Liver (tissue), 10 donors: ENCODE measurements at places on chromosomes 5 and 9. TPM values are rescaled to one million over a fixed set of nuclear protein-coding genes. Genes with fewer than 3 reads are reported as not detected.

The SLC1A1 gene
- polyA plus RNA-seq = 24.3 TPM

The PCDHB4 gene
- 0.17 TPM for polyA plus RNA-seq

DNA sequence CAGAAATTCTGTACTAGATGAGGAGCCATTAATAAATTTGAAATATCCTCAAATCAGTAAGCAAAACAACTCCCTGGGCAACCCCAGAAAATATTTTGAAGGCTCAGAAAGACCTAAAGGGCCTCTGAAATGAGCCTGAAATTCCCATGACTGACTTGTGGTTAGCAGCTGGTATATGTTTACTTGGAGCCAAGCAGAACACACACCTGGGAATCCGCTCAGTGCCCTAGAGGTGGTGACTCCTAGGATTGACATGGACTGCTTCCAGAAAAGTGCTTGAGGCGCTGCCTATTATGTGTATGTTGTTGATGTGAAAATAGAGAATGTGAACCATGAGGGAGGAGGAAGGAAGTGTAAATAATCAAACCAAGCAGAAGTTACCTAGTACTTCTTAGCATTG is 14.7 kb downstream of the RFK start:
- H3K27me3 ChIP-seq = no peaks in the 10 kb centered on the region
- H3K27ac ChIP-seq = no peak overlapping the region
- no peak overlapping the region for H3K4me3 ChIP-seq
- H3K4me1 ChIP-seq = peaks cover 10% of the 10 kb centered on the region

DNA sequence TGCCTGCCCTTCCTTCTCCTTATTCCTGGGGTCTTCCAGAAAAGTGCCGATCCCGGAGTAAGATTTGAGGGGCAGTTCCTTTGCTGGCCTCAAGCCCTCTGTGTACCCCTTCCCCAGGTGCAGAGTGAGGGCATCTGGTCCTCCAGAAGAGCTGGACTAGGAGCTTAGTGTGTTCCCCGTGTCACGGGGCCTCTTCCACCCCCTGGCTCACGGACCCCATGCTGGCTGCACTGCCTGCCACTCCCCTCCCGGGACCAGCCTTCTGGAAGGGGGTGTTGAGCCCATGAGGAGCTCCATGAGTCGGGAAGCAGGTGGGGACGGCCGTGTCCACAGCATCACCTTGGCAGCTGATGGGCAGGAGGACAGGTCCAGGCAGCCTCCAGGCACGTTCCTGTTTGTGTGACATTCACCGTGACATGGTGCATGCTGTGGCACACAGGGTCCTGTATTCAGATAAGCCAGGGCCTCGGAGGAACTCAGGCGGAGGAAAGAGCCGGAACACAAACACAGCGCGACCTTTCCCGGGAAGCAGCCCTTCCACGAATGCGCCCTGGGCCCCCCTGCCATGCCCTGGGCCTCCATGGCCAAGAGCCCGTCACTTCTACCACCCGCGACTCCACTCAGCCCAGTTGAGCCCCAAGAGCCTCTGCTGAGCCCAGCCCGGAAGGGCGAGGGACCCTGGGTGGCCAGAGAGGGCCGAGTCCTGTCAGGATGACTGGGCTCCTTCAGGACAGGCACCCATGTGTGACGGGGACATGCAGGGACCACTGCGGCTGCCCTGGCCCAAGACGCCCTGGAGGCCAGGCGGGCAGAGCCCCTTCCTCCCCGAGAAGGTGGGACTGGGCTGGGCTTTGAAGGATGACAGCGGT is 5.9 kb upstream of the LCN1 start:
- DNase-seq = no peak
- no peak overlapping the region for H3K4me3 ChIP-seq

The SLC28A3 gene
- 0.07 TPM for polyA plus RNA-seq

The CD274 gene
- polyA plus RNA-seq = 1.2 TPM

The SPATA31E1 gene
- not detected for polyA plus RNA-seq

DNA sequence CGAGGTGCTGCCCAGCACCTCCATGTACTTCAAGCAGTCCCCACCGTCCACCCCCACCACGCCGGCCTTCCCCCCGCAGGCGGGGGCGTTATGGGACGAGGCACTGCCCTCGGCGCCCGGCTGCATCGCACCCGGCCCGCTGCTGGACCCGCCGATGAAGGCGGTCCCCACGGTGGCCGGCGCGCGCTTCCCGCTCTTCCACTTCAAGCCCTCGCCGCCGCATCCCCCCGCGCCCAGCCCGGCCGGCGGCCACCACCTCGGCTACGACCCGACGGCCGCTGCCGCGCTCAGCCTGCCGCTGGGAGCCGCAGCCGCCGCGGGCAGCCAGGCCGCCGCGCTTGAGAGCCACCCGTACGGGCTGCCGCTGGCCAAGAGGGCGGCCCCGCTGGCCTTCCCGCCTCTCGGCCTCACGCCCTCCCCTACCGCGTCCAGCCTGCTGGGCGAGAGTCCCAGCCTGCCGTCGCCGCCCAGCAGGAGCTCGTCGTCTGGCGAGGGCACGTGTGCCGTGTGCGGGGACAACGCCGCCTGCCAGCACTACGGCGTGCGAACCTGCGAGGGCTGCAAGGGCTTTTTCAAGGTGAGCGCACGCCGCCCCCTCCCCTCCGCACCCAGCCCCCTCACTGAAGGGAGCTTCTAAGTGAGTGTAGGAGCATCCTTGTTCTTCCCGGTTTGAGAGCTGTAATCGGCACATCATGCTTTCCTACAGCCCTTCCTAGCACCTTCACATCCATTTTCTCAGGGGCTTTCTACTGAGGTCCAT is 6.9 kb downstream of the NR4A3 start:
- no peak overlapping the region for H3K27ac ChIP-seq
- H3K4me1 ChIP-seq = peaks cover 16% of the 10 kb centered on the region
- no peak overlapping the region for H3K4me3 ChIP-seq

- no peaks in the 10 kb centered on the region for H3K36me3 ChIP-seq
- H3K27ac ChIP-seq = no peak overlapping the region
- no peaks in the 10 kb centered on the region for H3K27me3 ChIP-seq
- no peak for DNase-seq
- no peaks in the 10 kb centered on the region for H3K4me1 ChIP-seq
These were observed 122.8 kb upstream of the PUM3 start for GRCh38 chr9:2966565-2967300.

- no peak for DNase-seq
- no peak overlapping the region for H3K27ac ChIP-seq
- no peak overlapping the region for H3K4me3 ChIP-seq
- no peaks in the 10 kb centered on the region for H3K4me1 ChIP-seq
- no peaks in the 10 kb centered on the region for H3K36me3 ChIP-seq
These were observed 446.4 kb upstream of the KLF4 start for GRCh38 chr9:107935931-107936330.
